ENCODE measurements at places on chromosomes 5 and 9.

GRCh38 chr5:95835682-95836385 lies 13.3 kb upstream of the GLRX start:
- no peak for DNase-seq

- no peak for DNase-seq
Measured at GRCh38 chr5:144308174-144308573, 137.5 kb downstream of the KCTD16 start.

DNA sequence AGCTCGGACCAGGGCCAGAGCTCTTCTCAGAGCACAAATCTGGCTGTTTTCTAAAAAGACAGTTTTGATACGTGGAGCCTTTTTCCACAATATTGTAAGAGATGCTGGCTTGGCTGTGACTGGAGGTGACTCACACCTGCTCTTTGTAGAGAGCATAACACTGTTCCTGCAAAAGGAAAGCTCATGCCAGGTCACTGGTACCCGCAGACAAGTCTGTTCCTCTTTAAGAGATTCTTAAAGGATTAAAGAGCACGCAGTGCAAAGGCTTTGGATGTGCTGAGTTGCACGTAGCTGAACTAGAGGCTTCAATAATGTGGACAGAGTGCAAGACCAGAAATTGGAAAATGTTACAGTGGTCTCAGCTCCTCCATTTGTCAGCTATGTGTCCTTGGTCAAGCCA lies 19.0 kb downstream of the ACTL7B start:
- DNase-seq = peak; percentile 31

DNA sequence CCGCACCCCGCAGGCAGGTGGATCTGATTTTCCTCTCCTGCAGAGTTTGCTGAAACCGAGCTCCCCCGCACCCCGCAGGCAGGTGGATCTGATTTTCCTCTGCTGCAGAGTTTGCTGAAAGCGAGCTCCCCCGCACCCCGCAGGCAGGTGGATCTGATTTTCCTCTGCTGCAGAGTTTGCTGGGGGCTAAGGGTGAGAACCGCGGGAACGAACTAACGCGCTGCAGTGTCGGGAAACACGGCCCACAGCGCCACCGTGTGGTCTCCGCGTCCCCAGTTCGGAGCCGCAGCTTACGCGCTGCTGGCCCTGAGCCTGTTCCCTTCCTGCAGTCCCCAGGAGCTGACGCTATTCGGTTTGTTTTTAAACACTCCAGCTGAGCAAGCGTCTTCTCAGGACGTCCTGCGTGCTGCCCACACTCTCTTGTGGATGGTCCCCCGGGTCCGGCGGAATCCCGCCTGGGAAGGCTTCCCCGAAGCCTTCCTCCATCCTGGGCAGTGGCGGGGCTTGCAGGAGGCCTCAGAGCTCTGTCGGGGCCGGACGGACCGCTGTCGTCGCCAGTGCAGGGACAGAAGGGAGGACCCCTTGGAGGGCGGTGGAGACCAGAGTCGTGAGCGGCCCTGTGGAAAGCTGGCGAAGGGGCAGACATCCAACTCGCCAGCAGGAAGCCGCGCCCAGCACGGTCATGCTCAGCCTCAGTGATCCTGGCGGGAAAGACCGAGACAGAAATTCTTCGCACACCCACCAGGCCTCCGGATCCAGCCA lies 121.2 kb upstream of the LPCAT1 start:
- DNase-seq = peak; percentile 61

DNA sequence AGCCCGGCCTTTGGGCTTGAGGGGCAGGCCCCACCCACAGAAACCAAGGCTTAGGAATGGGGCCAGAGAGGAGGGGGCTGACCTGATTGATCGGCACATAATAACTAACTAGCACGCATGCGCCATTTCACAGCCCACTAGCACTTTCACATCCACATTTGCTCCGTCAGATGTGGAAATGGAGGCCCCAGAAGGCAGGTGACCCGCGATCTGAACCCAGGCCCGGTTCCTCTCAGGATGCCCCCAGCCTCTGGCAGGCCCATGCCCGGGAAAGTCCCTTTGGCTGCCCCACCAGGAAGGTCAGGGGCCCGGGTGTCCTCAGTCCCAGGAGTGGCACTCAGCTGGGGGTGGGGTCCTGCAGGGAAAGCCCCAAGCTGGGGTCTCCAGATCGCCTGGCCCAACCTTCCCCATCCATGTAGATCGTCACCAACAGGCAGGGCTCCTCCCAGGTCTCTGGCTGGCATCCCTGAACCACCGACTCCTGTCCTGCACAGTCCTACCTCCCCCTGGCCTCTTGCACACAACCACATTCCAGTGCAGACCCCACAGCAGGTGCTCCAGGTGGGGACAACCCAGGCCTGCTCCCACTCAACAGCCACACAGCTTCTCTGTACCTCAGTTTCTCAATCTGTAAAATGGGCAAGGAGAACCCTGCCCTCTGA lies 46.7 kb downstream of the VAV2 start:
- DNase-seq = no peak

- DNase-seq = peak; percentile 91
Measured at GRCh38 chr9:16867576-16868311, 2.7 kb downstream of the BNC2 start.

DNA sequence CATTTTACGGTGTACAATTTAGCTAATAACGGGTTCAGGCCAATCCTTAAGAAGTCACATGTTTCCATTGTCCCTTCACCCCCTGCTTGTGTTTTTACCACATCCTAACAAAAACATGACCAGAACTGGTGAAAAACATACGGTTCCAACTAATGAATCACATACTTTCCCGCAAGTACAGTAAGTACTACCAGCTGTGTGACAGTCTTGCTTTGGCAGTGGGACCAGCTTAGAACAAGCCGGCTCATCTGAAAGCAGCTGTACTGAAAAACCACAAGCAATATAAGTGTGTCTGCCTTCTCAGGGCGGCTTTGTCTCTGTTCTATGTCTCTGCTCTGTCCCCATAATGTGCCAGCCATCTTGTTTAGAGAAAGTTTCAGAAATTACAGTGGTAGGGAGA lies 242.5 kb downstream of the BNC2 start:
- peak; percentile 82 for DNase-seq

GRCh38 chr5:36070687-36071571 lies 4.2 kb upstream of the UGT3A2 start:
- DNase-seq = no peak

DNA sequence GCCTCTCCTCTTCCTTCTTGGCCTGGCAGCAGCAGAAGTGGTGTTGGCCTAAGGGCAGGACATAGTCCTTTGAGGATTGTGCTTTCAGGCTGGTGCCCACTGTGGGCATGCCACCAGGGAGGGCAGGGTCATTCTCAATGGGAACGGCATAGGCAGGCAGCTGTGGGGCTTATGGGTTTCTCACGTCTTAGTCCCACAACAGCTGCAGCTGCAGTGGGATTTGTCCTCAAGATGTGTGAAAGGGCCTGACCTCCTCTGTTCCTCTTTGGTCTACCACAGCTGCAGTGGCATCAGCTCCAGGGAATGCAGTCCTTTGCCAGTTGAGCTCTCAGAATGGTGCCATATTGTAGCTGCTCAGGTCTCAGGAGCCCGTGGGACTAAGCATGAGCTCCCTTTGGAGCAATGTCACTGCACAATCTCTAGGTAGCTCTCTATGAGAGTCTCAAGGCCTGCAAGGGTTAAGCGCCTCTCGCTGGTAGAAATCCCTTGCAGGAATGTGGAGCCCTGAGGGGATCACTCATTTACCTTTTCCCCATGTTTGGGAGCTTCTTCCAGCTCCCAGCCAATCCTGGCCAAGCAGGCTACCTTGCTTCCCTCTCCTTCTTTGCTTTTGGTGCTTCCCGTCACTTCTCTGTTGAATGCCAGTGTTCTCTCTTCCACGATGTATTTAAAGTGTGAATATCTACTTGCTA lies 104.8 kb downstream of the GNA14 start:
- DNase-seq = no peak

DNA sequence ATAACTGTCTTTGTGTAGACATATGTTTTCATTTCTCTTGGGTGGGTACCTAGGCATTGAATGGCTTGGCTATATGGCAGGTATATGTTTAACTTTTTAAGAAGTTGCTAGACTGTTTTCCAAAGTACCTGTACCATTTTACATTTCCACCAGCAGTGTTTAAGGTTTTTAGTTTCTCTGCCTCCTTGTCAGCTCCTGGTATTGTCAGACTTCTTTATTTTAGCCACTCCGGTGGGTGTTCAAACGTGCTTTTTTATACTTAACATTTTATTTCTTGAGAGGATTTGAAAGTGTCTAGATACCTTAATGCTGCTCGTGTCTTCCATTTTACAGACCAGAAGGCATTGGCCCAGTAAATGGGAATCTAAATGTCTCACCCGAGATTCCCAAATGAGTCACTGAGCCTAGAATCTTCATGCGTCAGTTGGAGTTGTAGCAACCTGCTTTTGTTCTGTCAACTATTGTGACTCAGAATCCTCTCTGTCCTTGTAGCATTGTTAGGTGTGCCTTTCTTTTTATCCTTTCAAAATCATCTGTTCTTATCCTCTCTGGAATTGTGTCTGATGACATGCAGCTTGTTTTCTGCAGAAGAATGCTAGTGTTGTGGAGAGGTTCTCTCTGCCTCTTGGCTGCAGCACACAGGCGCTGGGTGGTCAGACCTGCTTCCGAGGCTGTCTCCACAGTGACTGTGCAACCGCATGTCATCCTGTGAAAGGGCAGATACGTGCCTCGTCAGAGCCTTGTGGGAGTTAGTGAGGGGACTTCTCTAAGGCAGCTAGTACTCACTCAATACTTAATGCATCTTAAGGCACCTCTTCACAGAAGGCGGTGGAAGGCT lies 291.8 kb downstream of the AOPEP start:
- DNase-seq = peak; percentile 93

DNA sequence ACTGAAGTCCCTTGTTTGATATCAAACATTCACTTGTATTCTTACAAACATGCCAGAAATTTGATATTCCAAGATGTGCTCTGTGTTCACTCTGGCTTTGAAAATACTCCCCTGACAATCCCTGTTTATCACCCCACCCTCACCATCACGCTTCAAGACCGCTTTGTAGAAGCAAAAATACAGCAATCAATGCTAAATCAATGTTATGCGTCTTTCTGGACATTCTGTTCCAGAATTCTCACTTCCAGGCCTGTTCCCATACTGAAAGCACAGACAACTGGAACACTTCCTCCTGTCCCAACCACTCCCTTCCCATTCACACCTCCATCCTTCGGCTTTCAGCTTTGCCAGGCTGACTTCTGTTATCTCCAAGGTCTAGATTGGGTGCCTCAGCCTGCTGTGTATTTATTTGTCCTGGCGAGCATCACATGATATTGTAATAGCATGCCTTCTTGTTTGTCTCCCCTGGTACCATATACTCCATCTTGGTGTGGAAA lies 72.8 kb downstream of the SNCAIP start:
- DNase-seq = no peak

DNA sequence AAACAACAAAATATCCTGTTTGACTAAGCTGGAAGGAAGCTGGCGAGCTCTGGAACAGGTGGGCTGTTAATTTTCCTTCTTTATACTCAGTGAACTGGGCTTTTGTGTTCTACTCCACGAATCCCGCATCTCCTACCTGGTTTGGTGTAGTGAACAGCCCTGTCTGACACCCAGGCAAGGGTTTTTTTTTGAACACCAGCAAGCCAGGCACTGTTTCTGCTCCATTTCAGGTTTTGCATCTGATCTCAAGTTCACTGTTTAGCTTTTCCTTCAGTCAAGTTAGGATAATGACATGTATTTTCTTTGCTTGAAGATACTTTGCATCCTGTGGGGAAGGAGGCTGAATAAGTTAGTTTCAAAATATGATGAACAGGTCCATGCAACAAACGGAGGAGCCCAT lies 204.5 kb downstream of the SEMA6A start:
- no peak for DNase-seq

DNA sequence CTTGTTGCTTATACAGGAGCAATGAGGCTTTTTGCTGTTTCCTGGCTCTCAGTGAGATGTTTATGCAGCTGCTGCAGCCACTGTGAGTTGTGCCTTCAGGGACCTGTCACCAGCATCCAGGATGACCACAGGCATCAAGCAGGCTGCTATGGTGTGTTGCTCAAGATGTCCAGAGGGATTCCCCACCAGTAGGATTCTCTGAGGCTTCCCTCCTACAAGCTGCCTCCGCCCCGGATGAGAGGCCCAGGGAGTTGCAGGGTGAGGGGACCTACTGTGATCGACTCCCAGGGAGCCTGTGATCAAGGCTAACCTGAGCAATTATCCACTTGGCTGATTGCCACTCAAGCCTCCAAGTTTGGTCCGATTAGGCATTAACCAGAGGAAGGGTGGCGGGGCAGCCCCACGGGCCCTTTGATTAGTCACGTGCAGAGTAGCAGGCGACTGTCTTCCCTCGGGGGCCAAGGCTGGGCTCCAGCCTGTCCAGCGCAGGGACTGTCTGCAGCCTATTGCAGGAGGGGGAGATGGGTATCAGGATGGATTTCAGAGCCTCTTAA lies 1.8 kb upstream of the FAT2 start:
- no peak for DNase-seq

GRCh38 chr9:104386013-104386412 lies 118.0 kb upstream of the OR13F1 start:
- no peak for DNase-seq

GRCh38 chr5:168947212-168947868 lies 353.6 kb downstream of the SLIT3 start:
- peak; percentile 29 for DNase-seq

GRCh38 chr9:120439926-120440325 lies 140.0 kb downstream of the CDK5RAP2 start:
- DNase-seq = no peak

DNA sequence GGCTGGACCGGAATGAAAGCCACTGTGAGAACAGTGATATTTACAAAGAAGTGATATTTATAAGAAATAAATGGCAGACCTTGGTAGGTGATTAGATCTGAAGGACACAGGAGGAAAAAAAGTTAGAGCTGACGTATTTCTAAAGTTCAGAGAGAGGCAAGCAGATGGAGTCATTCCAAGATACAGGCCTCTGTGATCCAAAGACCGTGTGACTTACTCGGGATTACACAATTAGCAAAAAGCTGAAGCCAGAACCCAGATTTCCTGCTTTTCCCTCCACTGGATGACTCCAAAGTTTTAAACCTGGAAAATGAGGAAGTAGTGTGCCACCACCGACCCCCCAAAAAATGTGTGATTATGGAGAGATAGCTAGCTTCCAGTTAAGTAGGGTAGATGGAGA lies 3.1 kb upstream of the DOCK8 start:
- no peak for DNase-seq

DNA sequence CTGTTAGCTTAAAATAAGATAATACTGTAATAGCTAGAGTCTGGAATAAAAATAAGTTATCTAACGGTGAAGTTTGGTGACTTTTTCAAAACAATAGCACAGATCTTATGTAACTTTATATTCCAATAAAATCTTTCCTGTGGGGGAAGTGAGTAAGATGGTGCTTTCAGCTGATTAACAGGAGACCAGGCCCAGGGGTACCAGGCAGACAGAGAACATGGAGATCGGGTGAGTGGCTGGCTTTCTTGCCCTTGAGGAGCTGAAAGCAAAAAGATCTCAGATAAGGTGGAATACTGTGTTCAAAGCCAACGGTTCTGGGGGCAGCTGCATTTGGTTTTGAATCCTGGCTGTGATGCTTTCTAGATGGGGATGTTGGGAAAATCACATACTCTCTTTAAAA lies 61.3 kb downstream of the MAT2B start:
- no peak for DNase-seq

DNA sequence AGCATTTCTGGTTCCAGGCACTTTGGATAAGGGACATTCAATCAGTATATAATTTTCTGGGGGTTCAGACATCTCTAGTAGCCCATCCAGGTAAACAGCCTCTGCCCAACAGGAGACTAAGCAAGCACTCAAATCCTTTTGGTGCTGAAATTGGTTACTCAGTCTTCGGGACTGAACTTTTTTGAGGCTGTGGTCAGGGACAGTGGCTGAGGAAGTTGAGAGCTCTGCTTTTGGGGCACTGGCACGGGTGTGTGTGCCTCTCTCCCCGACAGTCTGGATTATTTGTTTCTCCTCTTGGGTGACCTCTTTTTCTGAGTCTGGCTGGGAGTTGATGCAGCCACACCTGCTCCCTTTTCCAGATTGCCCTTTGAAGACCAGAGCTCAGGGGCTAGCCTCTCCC lies 47.6 kb downstream of the ACER2 start:
- no peak for DNase-seq

Measured in amniotic epithelial cell (primary cell).